ENCODE measurements at places on chromosomes 7 and 10.

- no peak for DNase-seq
Observed at GRCh38 chr10:5466451-5467206, 32.7 kb downstream of the CALML5 start.

DNA sequence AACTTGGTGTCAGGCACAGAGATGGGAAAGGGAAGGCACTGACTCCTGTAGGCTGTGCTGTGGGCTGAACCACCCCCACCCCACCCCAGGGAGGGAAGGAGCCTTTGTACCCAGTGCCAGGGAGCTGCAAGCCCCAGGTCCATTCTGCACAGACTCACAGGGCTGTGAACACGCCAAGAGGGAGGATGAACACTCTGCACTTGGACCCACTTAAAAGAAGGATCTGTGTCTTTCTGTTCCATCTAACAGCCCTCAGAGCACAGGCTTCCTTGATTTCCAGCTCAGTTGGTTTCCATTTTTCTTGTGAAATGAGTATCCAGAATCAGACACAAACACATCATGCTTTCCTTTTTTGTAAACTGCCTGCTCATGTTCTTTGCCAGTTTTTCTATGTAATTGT lies 84.9 kb downstream of the GRB10 start:
- no peak for DNase-seq

DNA sequence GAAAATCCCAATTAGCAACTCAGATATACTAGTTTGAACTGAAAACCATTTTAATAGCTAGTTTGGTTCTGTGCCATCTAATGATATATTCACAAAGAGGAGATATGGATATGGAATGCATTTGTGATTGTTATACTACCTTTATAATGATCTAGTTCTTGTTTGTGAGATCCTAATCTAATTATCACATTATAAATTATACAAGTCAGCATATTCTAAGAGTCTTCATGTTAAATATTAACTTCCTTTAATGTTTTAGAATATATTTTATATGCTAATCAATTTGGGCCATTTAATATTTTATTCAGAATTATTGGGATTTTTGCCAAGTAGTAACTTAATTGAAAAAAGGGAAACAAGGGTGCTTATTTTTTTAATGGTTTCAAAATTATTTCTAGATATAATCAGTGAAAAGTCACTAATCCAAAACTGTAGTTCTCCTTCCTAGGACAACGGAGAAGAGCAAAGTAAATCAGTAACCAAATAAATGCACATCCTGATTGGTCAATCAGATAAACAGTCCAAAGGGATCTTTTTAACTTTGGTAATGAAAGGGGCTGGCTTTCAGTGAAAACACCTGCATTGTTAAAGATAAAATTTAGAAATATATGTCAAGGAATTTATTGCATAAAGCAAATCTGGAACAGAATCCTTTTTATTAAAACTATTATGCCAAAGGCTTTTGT lies 173.9 kb upstream of the MEOX2 start:
- no peak for DNase-seq

DNA sequence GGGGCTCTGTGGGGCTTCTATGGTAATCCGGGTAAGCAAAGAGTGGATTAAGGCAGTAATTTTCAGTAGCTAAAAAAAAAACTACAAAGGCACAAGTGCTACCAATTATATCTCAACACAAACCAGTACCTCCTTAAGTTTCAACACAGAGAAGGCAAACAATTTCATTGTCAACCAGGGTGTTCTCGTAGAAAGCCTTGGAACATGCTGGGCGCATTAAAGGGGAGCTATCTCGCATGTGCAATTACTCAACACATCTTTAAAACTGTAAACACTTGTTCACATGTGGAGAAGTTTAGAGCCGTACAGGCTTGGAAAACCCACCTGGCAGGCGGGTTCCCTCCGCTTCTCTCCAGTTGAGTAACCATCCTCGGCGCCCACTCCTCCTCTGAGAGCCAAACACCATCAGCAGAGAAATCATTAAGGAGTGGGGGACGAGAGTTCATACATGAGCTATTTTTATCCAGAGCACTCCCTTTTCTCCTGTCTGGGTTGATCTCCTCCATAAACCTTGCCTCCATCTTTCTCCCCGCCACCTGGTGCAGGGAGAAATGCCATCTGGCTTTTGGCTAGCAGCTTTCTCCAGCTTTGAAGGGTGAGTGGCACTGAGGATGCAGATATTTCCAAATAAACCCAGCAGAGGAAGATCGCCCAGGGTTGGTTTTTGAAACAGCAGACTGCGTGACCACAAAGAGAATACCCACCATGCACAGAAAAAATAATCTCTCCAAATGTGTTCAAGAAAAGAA lies 287.1 kb downstream of the WDR11 start:
- DNase-seq = no peak

GRCh38 chr10:133329491-133330202 lies 7.0 kb downstream of the CALY start:
- DNase-seq = peak; percentile 90

- no peak for DNase-seq
Observed at GRCh38 chr10:127012769-127013152, 107.5 kb downstream of the DOCK1 start.

DNA sequence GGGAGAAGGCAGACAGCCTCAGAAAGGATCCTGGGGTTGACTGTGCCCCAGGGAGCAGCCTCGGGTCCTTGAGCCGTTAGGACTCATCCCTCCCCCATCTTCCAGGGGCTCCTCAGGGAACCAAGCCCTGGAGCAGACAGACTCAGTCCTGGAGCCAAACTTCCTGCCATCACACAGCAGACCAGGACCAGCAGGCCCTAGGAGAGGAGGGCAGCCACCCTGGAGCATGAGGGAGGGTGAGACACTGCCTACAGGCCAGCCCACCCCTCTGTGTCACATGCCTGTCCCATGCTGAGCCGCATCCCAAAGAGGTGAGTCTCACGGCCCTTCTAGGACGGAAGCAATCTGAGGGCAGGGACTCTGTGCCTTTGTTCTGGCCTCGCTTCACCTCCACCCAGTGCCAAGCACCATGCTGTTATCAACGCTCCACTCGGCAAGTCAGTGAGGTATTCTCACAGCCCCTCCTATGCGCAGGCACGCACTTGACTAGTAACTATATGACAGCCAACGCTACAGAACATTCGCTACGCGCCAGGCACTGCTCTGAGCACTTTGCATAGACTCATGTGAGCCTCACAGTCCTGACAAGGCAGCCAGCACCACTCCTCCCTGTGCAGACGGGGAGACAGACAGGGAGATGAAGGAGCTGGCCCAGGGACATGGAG lies 19.1 kb downstream of the MAD1L1 start:
- no peak for DNase-seq

DNA sequence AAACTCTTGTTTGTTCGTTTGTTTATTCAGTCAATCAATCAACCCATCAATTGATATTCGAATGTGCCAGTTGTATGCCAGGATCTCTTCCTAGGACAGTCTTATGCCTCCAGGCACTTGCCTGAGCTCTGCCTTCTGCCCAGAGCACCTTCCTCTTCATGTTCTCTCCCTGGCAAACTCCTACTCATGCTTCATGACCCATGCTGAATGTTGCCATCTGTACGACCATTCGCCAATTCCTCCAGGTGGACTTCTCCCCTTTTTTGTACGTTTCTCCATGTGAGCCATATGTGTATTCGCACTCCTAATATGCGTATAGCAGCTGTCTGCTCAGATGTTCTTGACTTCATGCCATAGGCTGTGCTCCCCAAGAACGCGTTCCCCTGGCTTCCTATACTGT lies 142.7 kb downstream of the C10orf105 start:
- no peak for DNase-seq

DNA sequence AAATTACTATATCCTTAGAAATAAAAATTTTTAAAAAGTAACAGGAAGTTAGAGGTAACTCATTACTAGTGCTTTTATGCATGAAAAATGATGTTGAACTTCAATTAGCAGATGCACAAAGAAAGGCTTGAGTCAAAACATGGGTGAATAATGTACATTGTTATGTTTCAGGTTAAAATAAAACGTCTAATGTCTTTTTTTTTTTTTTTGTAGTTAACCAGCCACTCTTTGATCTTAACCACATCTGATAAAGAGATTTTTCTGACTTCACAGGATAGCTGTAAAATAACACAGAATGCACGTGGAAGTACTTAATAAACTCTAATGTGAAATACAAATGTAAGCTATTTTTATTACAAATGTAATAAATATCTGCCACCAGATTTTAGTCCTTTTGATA lies 61.7 kb downstream of the GSAP start:
- no peak for DNase-seq

GRCh38 chr10:33556620-33557019 lies 222.2 kb upstream of the NRP1 start:
- DNase-seq = no peak

DNA sequence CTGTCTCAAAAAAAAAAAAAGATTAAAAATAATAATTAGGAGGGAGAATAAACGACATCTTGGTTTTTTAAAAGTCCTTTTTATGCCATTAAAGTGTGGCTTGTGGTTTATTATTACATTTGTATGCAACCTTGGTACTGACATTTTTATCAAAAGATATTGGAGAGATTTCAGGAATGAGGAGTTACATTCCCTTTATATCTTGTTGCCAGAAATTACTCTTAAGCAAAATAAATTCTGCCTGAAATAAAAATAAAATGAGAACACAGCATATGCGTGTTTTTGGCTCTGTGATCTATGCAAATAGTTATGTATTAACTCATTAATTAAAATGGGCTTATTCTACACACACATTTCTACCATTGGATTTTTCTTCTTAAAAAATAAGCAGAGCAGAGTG lies 202.4 kb downstream of the BICC1 start:
- DNase-seq = no peak

DNA sequence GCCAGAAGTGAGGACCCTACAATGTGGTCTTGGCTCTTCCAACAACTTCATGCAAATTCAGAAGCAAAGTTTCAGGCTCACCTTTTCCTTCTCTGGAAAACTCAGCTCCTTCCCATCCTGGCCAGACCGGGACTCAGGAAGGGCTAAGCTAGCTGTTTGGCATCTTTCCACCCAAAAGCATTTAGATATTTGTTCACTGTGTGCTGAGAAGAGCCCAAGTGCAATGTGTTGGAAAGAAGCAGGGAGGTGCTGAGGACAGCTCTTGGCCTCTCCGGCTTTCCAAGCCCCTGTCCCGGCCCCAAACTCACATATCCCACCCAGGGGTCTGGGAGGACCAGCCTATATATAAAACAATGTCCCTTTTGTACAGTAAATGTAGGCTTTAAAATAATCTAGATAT lies 44.5 kb downstream of the MKI67 start:
- DNase-seq = no peak

GRCh38 chr7:11579141-11579540 lies 252.9 kb downstream of the THSD7A start:
- DNase-seq = no peak

GRCh38 chr7:17131060-17131345 lies 167.4 kb upstream of the AHR start:
- no peak for DNase-seq

DNA sequence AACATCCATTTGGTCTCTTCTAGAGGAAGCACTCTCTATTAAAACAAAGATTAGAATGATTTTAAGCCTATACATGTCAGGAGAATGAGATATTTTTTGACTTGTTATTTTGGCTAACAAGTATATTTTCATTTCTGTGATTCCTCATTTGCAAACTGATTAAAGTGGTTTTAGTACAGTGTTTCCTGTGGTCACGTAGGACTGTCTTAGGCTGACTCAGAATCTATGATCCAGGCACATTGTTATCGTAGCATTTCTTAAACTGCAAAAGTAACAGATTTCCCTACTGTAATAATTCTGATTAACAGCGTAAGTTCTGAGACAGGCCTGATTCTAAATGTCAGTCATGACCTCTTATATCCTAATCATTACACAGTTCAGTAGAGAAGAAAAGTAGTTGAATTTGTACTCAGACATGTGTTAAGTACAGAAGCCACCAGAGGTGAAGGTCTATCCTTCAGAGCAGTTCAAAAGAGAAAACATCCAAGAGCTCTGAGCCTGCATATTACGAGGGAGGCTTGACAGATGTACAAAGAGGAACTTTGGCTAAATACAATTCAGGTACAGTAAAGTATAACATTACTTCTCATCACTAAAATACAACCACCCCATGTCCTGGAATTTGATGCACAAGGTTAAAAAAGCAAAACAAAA lies 124.1 kb upstream of the TEX47 start:
- no peak for DNase-seq

DNA sequence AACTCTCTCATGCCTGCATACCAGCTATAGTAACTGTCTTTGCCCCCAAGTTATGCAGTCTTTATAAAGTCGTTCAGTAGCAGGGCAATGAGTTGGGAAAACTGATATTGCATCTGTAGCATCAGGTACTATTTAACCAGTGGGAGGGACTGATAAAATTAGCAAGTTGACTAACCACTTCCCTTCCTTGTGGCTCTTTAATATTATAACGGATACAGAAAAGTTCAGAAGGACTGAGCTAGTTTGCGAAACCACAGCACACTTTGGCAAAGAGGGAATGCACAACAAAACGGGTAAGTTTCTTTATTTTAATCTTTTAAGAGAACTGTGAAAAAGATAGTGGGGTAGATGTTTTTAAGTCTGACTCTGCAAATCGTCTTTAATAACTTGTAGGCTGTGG lies 205.3 kb upstream of the HDAC9 start:
- DNase-seq = no peak

- no peak for DNase-seq
Observed at GRCh38 chr7:157828190-157828589, 491.4 kb downstream of the DNAJB6 start.

DNA sequence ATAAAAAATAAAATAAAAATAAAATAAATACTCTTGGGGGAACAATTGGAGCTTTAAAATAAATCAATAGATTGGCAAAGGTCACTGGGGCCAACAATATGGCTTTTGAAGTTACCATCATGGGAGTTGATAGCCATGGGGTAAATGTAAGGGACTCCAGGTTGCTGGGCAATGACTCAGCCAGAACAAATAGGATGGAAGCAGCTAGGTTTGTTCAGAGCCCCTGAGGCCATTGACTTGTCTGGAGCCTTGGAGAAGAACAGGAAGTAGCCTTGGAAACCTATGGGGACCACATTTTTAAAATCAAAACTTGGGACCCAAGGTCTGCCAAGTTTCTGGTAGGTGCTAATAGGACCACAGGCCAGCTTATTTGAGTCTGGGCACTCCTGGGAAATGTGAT lies 20.2 kb upstream of the FRA10AC1 start:
- no peak for DNase-seq

Measured in stimulated activated CD4-positive, alpha-beta T cell treated with anti-CD3 and anti-CD28 coated beads, Interleukin-1b, Interleukin-23, amount 100 ng/mL, for 4 hours (primary cell).